ENCODE measurements at places on chromosomes 12 and 14.

DNA sequence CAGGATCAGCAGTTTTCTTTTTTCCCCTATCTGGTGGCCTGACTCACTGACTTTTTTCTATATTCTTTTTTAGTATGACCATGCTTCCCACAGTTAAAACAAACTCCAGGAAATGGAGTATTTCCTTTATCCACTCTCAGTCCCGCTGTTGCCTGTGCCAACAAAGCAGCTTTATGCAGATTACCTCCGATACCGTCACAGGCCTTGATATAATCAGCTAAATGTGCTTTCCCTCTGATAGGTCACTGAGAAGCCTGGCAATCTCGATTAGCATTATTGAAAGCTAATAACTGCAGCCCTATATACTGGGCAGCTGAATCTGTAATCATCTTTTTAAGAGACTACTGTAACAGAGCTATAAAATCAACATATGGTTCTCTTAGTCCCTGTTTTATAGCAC is 243.6 kb downstream of the KIF21A start:
- no peak for DNase-seq

DNA sequence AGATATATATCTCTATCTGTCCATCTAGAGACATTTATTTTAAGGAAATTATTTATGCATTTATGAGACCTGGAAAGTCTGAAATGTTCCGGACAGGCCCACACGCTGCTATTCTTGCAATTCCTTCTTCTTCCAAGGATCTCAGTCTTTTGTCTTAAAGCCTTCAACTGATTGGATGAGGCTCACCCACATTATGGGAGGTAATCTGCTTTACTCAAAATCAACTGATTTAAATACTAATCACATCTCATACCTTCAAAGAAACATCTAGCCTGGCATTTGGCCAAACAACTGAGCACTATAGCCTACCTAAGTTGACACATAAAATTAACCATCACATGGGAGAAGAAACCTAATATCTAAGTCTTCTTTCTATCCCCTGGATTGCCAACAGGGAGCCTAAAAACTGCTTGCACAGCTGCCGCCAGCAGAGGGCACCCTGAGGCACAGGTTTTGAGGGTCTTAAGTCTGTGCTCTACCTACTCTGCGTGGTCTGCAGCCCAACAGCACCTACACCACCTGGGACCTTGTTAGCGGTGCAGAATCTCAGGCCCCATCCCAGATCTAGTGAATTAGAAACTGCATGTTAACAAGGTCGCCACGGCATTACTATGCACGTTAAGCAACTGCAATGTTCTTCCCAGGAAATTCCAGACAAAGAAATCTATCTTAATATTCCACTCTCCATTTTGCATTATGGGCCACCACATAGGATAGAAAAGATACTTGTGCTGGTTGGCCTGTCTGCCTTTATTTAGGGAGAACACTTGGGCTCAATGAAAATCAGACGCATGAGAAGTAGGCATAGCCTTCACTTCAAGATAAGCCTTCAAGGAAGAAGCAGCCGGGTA is 249.7 kb downstream of the FOXG1 start:
- peak; percentile 52 for DNase-seq

- DNase-seq = no peak
Measured at GRCh38 chr12:66149702-66150398, 19.3 kb upstream of the LLPH start.

GRCh38 chr12:22672951-22673350 is 48.0 kb downstream of the ETNK1 start:
- no peak for DNase-seq

DNA sequence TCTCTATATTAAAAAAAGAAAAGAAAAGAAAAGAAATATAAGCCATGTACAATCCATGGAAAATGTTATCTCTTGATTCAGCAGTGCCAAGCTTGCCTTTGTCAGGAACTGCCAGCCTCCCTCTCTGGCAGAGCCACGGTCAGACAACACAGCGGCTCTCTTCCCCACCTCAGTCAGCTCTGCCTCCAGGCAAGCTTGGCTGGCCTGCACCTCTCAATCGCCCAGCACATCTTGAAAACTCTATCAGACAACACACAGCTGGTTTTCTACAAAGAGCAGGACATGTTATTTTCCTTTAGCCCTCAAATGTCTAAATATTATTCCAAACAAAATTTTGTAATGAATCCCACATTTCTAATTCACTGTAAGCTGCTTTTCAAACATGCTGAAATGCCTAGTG is 20.0 kb upstream of the GCH1 start:
- no peak for DNase-seq

GRCh38 chr12:130422676-130423075 is 85.0 kb downstream of the PIWIL1 start:
- no peak for DNase-seq

DNA sequence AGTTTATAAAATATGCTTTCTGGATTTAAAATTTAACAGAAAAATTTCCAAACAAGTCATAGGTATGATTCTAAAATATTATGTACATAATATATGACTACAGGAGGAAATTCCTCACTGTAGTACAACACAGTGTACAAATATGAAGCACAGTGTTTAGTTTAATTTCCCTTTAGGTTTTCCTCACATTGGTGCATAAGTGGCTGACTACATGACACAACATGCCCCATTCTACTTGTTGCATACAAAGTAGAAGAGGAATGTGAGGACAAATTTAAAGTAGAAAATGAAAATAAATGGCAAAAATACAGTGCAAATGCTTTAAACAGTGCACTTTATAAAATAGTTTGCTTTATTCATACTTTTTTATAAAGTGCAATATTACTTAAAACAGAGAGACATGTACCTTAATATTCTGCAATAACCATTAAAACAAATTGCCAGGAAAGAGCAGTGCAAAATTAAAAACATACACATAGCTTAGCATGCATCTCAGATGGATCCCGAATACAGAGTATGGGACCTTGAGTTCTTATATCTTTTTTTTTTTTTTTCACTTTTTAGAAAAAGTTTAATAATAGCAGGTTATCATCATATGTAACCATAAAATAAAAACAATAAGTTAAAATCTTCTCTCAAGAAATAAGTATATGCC is 54.8 kb upstream of the TTC7B start:
- no peak for DNase-seq

DNA sequence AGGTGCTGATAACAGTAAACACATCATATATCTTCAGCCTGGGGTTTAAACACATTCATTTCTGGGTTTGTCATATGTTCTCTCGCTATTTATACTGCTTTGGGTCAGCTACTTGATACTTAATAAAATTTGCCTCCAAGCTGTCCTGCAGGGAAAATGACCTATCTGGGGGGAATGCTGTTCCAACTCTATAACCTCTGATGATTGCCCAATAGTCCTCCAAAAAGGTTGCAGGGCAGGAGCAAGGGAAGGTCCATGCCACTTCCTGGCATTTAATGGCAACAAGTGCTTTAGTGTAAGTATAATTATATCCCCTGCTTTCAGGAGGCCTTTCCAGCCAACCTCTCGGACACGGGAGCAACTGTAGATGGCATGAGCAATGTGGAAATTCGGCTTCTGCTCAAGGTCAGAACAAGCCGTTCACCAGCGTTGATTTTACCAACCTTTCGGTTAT is 198.0 kb upstream of the EEA1 start:
- DNase-seq = no peak

- DNase-seq = no peak
Measured at GRCh38 chr12:51777973-51778372, 70.5 kb downstream of the FIGNL2 start.

Data from NCI-H2107 (cell line).